ENCODE measurements at places on chromosomes 12 and 14.

DNA sequence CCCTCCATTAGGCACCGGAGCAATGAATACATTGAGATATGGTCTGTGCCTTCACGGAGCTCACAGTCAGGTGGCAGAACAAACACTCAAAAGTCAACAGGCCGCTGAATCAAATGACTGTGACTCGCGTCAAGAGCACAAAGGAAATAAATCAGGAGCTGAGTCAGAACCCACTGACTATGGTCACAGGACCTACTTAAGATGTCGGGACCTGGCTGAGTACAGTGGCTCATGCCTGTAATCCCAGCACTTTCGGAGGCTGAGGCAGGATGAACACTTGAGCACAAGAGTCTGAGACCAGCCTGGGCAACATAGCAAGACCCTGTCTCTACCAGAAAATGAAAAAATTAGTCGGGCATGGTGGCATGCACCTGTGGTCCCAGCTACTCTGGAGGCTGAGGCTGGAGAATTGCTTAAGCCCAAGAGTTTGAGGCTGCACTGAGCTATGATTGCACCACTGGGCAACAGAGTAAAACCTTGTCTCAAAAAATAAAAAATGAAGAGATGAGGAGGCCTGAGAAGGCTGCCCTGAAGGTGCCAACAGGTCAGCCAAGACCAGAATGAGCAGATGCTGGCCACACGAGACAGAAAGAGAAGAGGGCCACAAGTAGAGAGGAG is 19.9 kb downstream of the TMEM233 start:
- no peak for DNase-seq

DNA sequence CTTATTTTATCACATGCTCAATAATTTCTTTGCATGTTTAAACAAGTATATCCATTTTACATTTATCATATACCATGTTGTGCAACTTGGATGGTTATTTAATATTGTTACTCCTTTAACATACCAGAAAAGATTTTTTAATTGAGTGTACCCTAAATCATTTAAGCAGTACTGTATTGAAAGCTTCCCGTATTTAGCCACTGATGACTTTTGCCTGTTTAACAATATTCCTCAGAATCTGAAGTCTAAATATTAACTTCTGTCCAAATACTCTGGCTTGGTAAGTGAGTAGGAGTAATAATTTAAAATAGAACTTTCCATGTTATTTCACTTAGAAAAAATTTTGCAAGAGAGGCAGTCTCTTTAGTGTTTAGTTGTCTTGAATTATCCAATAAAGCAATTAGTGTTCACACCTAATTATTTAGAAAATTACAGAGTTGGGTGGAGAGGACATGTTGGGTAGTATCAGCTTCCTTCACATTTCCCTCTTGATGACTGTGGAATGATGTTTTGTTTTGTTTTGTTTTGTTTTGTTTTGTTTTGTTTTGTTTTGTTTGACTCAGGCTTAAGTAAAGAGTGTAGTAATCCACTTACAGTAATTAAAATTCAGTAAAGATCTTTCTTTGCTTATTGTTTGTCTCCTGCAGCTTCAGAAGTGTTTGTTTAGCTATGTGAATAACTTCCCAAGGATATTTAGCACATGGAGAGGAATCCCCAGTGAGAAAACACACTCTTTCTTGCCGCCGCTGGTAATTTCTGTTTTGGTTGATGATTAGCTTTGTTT is 59.5 kb downstream of the DAAM1 start:
- DNase-seq: no peak

GRCh38 chr14:24852312-24853060 is 197.5 kb downstream of the STXBP6 start:
- DNase-seq: no peak

DNA sequence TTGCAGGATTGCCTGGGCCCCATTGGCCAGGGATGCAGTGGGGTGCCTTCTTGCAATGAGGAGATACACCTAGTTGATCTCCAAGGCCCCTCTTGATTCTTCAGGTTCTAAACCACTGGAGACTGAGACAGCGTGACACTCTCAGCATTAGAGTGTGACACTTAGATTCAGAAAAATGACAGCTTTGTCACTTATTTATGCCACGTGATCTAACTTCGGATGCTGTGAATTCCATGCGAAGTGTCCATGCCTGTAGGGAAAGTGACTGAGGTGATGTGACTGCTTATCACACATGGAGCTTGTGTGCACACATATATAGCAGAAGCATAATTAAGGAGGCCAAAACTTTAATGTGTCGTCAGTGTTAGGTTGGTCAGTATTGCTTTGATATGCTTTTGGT is 30.4 kb downstream of the FBXW8 start:
- no peak for DNase-seq

GRCh38 chr12:117339104-117339503 is 22.3 kb downstream of the NOS1 start:
- DNase-seq: no peak

- no peak for DNase-seq
Measured at GRCh38 chr14:104158827-104159798, 20.7 kb downstream of the KIF26A start.

- no peak for DNase-seq
Measured at GRCh38 chr12:63965936-63966605, 121.6 kb downstream of the SRGAP1 start.

DNA sequence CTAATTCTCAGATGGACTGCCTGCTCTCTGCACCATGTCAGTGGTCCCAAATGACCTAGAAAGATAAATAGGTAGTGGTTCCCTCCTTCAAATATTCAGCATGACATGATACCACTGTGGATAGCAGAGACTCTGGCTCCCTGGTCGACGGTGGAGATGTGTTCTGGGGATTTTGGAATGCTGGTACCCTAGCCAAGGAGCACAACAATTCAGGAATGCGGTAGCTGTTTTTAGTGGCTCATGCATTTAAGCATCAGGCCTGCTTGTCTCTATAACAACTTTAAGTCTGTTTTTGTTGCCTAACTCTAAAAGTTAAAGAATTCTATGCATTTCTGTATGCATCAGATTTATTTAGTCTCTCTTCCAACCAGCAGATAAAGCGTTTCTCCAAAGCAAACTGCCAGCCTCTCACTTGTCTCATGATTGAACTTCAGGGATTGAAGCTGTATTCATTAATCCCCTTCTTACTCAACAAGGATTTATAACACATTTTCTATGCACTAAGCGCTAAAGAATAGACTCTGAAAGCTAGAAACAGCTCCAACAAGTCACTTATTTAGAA is 164.9 kb upstream of the BMP4 start:
- DNase-seq: no peak

DNA sequence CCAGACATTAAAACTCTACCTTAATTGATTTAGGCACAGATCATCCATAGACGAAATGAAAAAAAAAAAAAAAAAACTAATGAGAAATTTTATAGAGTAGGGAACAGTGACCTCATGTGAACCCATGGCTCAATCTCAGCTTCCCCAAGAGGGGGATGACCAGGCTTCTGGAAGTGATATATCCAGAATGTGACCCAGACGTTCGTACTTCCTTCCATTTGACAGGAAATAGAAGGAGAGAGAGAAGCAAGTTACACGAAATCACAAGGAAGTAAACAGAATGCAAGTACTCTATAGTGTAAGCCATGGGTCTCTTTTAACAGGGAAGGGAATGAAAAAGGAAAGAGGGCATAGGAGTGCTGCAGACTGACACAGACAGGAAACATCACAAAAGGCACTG is 10.1 kb downstream of the FOXN3 start:
- no peak for DNase-seq
